HT-29 (cell line): ENCODE measurements at places on chromosomes 7 and 10. TPM values are rescaled to one million over a fixed set of nuclear protein-coding genes. Genes with fewer than 3 reads are reported as not detected.

Gene CALY
- not detected in 2 replicates for total RNA-seq

- DNase-seq: no peak
Measured at GRCh38 chr7:604001-604883, 84.6 kb upstream of the PDGFA start.

DNA sequence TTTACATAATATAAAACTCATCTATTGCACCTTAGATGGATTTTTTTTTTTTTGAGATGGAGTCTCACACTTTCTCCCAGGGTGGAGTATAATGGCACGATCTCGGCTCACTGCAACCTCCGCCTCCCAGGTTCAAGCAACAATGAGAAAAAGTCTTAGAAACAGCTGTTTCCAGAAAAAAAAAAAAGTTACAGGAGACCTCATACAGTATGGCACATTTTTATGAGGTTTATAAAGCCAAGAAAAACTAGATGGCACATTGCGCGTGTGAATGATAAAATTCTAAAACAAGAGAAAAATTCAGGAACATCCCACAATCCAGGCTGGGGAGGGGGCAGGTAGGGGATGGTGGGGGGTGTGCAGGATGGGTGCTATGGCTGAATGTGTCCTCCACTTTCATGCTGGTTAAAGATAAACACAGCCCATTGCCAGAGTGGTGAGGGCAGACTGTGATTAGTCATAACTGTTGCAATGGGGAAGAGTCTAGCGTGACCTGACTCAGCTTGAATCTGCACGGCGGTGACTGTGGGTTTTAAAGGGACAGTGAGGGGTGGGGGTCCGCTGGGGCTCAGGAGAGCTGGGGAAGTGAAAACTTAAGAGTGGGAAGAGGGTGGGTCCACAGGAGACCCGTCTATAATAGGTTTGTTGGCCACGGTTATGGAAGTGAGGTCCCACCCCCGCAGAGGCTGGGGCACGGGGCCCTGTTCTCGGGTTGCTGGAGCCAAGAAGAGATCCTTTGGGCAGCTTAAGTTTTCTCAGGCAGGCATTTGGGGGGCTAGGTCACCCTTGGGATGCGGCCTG lies 11.9 kb upstream of the LRRC27 start:
- peak; percentile 55 for DNase-seq

DNA sequence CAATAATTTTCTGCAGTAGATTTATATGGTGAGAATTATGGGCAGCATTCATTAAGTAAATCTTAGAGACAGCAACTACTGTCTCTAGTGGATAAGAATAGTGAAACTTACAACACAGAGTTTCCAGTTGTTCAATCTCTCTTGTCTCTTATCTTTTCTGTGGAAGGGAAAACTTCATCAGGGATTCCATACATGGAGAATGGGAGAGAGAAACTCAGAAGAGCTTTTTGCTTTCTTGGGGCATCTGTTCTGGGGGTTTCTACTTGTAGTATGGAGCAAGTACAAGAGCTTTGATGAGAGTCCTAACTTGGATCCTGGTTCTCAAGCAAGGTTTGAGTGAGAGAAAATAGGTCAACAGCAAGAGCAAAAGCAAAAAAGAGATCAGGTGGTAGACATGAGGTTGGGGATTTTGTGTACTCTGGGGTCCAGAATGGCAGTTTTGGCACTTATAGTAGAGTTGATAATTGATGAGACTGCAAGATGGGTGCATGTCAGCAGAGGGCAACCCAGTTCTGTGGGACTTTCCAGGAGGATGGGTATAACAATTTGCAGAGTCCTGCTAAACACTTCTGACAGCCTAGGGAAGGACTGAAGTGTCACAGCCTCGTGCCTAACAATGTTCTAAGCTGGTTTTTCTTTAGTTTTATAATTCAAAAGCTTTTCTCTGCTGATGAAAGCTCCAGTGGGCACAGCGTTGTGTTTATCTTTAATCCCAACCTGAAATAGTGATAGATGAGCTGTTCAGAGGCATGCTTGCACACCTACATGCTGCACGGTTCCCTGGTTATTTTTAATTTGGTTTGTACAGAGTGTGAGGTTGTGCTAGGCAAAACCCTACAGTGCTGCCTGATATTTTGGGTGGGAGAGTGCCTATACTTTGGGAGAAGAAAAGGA lies 32.0 kb upstream of the STRIP2 start:
- no peak for DNase-seq

Gene BHLHA15
- total RNA-seq: 16.2 and 21.8 TPM in 2 replicates

- no peak for DNase-seq
Measured at GRCh38 chr7:95601316-95601715, 5.0 kb upstream of the PDK4 start.

DNA sequence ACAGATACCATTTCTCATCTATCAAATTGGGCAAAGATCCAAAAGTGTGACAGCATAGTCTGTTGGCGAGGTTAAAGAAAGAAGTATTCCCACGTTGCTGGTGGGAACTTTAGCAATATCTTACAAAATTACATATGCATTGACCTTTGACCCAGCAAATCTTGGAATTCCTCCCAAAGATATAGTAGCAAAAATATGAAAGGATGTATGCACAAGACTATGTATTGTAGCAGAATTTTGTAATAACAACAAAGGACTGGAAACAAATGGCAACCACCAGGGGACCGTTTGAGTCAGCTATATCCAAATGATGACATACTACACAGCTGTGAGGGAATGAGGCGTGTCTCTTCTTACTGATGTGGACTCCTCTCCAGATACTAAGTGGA lies 50.2 kb downstream of the KCNH2 start:
- peak; percentile 20 for DNase-seq

Gene DRGX
- total RNA-seq: not detected in 2 replicates

Gene EPHA1
- 54.3 and 65.6 TPM in 2 replicates for total RNA-seq

Gene FGFBP3
- 0.92 and 0.94 TPM in 2 replicates for total RNA-seq

GRCh38 chr7:133781486-133782090 lies 345.6 kb upstream of the LRGUK start:
- no peak for DNase-seq

Gene ANKRD1
- 0.08 TPM in 1 of 2 replicates, not detected in the other for total RNA-seq

Gene SEMA3A
- 7.2 and 9.4 TPM in 2 replicates for total RNA-seq
